Stimulated activated CD8-positive, alpha-beta memory T cell treated with anti-CD3 and anti-CD28 coated beads, Interleukin-2, amount 100 ng/mL, for 1 hour (primary cell): ENCODE measurements at places on chromosomes 11 and 22.

DNA sequence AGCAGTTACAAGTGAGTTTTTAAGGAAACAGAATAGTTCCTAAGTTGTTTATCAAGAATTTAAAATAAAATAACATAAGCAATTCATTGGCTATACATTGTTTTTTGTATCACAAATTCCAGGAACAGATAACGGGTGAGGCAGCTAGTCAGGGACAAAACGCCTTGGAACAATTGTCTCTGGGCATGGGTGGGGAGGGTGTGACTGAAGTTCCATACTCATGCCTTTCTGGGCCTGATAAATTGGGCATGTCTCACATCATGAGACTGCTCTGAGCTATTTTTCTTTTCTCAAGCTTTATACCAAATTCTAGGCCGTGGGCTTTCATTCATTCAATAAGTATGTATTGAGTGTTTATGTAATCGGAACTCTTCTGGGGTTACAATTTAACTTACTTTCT is 21.6 kb downstream of the FOLR3 start:
- DNase-seq = no peak

GRCh38 chr22:32932176-32932575 is 126.0 kb downstream of the SYN3 start:
- DNase-seq = no peak

DNA sequence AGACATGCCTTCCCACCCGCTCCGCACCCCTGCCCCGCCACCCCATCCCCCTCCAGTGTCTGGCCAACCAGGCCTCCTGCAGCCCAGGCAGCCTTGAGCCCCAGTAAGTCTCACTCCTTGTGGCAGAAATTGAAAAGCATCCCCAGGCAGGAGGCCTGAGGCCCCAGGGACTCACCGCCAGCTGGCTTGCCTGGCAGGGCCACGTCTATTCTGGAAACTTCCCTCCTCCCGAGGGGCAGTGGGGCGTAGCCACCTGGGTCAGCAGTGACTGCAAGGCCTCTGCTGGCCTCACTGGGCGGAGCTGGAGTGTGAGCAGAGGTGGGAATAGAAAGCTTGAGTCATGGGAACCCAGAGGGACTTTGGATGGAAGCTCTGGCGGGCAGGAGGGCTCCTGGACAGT is 26.3 kb downstream of the ANO1 start:
- no peak for DNase-seq

DNA sequence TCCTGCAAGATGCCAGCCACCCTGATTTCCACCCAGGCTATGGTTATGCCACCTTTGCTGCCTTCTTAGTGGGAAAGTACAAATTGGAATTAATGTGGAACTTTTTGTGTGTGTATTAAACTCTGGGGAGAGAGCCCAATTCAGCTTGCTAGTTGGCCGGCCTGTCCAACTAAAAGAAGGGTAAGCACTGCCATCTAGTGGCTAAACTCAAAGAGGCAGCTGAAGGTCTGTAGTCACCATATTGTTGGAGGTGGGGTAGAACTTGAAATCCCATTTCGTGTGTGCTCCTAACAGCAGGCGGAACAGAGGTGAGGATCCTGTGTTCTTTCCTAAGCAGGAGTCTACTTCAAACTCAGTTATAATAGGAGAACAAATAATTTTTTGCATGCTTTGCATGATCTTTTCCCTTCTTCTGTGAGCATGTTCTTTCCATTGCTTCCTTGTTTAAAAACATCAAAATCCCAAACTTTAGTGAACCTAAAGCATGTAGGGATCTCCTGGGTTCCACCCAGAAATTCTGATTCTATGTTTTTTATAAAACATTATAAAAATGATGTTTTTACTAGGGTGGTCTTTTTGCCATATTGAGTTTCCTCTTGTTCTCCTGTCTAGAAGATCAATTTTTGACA is 138.8 kb upstream of the SORL1-AS1 start:
- peak; percentile 27 for DNase-seq

- DNase-seq = no peak
These were observed 38.6 kb upstream of the CARS1 start for GRCh38 chr11:3095712-3096361.

- no peak for DNase-seq
These were observed 59.7 kb upstream of the BARX2 start for GRCh38 chr11:129315781-129316579.

DNA sequence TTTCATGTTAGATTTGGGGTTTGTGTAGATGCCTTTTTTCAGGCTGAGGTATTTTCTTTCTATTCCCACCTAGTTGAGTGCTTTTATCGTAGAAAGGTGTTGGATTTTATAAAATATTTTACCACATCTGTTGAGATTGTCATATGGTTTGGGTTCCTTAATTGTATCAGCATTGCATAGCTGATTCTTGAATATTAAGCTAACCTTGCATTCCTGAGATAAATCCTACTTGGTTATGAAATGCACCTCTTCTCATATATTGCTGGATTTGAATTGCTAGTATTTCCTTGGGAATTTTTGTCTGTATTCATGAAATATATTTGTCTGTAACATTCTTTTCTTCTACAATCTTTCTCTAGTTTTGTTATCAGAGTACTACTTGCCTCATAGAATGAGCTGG is 10.1 kb downstream of the XKR3 start:
- DNase-seq = no peak

- DNase-seq = no peak
These were observed 86.8 kb downstream of the WT1 start for GRCh38 chr11:32348502-32348901.

- peak; percentile 61 for DNase-seq
These were observed 88.4 kb downstream of the UBASH3B start for GRCh38 chr11:122743949-122744348.

DNA sequence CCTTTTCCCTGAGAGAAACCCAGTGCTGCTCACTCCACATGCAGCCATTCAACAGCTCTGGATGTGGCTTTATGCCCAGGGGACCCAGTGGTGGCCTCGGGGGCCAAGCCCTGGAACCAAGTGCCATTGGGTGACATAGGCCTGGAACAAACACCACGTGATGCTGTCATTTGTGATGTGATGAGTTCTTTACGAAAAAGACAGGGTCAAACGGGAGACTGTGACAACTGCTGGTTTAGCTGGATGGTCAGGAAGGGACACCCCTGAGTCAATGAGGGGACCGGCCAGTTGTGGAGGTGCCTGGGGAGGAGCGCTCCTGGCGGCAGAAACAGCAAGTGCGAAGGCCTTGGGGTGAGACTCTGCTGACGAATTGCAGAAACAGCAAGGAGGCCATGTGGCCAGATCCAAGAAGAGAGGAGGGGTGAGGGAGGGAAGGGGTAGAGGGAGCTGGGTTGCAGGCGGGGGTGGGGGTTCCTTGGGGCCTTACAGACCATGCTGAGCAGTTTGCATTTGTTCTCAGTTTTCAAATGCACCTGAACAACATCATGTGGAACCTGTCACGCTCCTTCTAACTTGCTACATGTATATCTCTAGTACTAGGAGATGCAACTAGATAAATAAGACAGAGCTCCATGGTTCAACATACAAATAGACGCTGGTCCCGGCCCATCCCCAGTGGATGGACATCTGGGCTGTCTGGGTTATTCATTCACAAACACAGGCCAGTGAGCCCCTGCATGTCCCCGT is 56.1 kb downstream of the IGLL5 start:
- no peak for DNase-seq

DNA sequence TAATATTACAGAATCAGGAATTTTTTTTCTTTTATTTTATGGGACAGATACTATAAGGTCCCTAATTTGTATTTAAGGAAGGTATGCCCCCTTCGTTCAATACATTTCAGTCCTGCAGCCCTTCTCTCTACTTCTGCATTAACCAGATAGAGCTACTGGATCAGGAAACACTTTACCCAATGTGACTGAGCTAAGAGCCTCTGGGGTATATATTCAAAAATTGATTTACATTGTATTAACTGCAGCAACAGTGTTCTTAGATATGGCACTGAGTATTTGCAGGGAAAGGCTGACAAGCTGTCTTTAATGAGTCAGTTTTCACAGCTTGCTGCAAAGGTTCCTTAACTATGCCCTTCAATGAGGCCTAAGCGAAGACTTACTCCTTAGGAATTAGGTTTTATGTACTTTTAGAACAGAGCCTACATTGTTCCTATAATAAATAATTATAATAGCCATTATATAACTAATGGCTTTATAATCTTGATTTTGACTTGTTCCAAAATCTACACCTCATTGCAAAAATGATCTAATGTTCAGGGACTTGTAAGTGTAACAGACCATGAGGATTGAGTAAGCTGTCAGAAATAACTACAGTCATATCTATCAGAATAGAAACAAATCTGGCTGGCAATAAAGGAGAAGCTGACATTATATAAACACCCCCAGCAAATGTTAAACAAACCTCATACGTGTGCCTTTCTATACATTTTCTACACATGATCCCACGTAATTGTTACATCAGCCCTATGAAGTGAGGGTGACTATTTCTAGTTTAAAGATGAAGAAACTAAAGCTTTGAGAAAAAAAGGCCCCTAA is 55.0 kb downstream of the DDI1 start:
- DNase-seq = no peak

- no peak for DNase-seq
These were observed 27.1 kb upstream of the OR5AK2 start for GRCh38 chr11:56961609-56962008.

DNA sequence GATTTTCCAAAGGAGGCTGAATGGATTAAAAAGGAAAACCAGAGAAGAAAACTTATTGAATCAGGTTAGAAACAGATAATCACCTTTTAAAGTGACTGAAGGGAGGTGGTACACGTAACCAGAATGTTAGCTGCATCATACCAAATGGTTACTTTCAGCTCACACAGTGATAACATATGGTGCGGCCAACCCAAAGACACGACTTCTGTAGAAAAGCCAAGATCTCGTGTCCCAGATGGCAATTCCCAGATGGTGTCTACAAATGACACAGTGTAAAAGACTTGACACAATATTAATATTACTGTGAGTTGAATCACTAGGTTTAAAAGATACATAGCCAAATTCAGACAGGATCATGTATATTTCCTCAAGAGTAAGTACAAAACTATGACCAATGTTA is 5.2 kb downstream of the PPP2R1B start:
- no peak for DNase-seq

DNA sequence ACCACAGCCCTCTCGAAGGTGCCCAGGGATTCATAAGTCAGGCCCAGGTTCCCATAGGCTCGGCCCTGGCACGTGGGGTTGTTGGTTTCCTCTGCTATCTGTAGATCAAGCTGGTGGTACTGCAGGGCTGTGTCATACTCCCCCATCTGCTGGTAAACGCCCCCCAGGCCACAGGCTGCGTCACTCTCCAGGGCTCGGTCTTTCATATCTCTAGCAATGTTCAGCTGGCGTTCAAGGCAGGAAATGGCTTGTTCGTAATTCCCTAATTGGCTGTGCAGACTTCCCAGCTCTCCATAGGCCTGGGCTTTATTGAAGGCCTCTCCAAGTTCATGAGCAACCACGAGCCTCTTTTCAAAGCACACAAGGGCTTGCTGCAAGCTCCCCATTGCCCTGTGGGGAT is 186.4 kb upstream of the PITPNB start:
- no peak for DNase-seq

DNA sequence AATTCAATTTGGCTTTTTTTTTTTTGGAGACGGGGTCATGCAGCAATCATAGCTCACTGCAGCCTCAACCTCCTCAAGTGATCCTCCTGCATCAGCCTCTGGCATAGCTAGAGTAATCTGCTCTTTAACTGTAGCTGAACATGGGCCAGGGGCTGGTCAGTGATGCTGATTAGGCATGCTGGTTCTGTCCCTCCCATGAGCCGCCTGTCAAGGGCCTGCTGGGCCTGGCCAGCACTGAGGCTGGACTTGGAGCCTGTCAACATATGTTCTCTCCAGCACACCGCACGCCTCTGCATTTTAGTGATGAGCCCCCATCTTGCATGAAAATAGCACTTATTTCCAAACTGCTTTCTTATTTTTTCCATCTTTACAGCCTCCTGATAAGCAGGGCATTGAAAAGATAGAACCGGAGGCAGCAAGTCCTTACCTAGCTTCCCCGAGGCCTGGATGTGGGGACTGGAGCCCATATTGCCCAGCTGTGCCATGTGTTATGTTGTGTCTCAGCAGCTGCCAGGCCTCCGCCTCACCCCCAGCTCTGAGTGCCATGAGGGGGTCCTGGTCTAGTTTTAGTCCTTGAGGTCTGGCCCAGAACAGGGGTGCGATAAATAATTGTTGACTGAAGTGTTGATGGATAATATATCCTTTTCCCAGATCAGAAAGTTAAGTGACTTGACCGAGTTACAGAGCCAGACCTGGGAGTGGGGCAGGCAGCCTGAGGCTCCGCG is 80.0 kb downstream of the CTTN start:
- DNase-seq = no peak

GRCh38 chr11:131717616-131718015 is 347.2 kb downstream of the NTM start:
- no peak for DNase-seq

DNA sequence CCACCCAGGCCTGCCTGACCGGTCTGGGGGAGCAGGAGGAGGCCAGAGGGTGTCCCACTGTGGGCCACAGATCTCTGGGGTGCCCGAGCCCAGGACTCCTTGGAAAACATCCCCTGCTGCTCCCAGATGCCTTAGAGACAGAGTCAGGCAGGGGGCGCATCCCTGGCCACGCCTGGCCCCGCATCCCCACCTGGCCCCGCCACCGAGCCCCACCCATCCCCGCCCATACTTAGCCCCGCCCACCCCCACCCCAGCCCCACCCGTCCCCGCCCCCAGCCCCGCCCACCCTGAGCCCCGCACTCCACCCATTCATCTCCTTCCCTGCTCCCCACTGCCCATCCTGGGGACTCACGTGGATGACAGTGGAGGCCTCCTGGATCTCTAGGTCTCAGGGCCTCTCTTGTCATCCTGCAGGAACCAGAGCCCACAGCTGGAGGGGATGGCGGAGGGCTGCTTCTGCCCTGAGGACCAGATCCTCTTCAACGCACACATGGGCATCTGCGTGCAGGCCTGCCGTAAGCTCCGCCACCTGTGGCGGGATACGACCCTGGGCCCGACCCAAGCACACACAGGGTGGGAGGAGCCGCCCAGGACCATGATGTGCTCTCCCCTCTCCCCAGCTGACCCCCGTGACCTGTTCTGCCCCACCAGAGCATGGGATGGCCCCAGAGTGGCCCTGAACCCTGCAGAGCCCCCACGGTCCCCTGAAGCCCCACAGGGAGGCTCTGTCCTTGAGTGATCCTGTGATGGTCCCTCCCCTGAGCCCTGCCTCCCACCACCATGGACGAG is 33.6 kb downstream of the MUC5B start:
- DNase-seq = no peak

DNA sequence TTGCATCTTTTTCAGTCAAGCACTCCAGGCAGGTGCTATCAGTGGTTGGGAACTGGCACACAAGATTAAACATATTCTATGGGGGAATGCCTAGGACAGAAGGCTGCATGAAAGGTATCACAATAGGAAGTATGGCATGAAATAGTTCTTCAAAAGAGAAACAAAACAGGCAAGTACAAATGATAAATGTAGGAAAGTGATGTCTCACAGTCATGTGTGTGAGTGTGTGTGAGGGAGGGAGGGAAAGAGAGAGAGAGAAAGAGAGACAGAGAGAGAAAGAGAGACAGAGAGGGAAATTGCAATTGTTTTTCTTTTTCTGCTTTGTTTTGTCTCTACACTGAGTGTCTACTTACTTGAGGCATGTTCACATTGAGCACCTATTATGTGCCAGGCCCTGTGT is 456.3 kb downstream of the MIAT start:
- no peak for DNase-seq
